ENCODE measurements at places on chromosomes 11 and 22.

DNA sequence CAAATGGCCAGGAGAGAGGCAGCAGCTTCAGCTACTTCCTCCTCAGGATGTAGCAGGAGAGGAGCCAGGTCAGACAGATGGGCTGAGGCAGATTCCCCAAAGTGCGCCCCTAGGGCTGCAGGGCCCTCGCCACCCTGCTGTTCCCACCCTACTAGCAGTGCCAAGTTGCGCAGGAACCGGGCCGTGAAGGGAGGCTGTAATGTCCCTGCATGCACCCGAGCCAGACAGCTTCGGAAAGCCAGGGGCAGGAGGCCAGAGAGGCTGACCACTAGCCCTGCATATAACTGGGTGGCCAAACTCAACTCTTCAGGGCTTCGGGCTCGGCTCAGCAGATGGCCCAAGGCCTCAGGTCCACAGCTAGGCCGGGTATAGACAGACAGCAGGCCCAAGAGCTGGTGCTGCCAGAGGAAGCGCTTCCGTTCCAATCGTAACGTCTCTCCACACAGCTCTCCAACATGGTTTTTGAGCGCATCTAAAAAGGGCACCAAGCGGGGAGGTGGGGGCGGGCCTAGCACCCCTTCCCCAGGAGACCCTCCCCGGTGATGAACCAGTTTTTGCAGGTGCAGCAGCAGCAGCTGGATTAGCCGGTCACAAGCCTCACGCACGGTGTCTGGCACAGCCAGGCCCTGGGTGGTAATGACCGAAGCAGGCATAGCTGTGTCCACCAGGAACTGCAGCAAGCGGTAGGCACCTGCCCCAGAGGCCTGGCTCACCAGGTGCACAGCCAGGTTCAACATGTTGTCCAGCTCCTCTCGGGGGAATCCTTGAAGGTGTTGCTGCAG, 2.0 kb upstream of the GANAB start:
- DNase-seq, result no peak

- DNase-seq, result peak; percentile 18
These were observed 131.2 kb downstream of the BUD13 start for GRCh38 chr11:116641561-116642045.

GRCh38 chr11:62539238-62539925, 7.2 kb downstream of the AHNAK start:
- peak; percentile 89 for DNase-seq

DNA sequence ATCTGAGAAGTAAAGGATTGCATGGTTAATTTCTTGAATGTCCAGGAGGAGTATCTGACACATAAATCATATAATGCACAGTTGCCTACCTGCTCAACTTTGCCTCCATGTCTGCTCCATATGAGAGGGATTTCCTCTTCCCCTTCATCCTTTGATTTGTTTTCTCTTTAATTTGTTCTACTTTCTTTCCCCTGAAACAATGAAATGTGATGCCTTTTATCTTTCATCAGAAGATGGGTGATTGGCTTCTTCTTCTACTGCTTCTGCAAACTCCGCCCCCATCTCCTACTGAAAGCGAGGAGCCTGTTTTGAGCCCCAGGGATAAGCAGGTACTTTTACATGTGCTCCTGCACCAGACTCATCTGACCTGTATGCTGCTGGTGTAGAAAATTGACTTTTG, 9.9 kb upstream of the ETS1 start:
- no peak for DNase-seq

- DNase-seq, result no peak
These were observed 22.4 kb upstream of the SLC29A2 start for GRCh38 chr11:66393954-66394353.

GRCh38 chr11:94297985-94298576, 6.3 kb upstream of the IZUMO1R start:
- no peak for DNase-seq

- DNase-seq, result no peak
These were observed 953 bp upstream of the LRP5 start for GRCh38 chr11:68311160-68312116.

DNA sequence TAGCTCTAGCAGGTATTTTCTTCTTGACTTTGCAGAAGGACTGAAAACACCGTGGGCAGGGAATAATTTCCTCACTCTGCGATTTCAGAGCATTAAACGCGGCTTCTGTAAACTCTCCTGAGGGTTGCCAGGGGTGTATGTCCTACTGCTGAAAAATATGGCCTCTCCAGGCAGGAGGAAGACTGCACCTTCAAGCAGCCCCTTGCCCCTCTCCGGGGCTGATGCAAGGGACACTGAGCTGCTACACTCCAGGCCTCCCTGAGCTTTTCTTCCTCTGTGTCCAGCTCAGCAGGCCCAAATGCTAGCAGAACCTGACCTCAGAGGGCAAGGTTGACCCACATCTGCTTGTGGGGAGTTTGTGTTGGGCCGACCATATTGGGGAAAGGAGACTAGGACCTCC, 2.2 kb downstream of the CD6 start:
- DNase-seq, result no peak

GRCh38 chr11:32255841-32256240, 165.0 kb downstream of the RCN1 start:
- no peak for DNase-seq

DNA sequence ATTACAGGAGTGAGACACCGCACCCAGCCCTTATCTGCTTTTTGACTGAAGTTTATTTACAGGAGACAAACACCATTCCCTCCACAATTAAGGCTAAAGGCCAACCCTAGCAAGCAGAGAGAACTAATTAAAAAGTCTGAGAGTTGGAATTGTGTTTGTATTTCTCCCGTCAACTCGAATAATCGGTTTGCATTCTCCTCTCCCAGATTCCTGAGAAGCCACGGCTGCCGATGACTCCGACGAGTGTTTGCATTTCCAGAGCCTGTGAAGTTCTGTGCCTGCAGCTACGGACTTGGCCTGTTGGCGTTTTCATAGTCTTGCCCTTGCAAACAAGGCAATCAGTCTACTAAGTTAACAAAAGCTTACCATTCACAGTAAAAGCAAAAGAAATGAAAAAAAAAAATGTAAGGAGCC, 73.2 kb upstream of the NUP50 start:
- DNase-seq, result peak; percentile 24

- no peak for DNase-seq
These were observed 22.2 kb downstream of the BLID start for GRCh38 chr11:122093731-122094275.

DNA sequence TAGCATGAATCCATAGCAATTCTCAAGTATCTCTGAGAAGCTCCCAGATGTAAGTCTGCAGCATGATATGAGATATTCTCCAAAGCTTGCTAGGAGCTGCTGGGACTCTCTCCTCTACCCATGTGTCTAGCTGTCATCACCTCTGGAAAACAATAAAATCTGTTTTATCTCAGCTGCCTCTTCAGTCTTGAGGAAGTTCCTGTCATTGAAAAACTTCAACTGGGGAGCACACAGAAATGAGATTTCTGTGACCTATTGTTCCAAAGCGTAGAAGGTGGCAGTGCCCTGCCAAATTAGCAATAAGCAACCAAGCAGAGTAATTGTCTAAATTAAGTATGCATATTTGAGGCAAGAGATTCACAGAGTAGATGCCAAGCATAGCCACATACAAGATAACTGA, 1380.6 kb upstream of the RAG2 start:
- no peak for DNase-seq

- DNase-seq, result no peak
These were observed 7.0 kb upstream of the MPPED1 start for GRCh38 chr22:43404673-43405385.

- DNase-seq, result no peak
These were observed 4.8 kb downstream of the DSCAML1 start for GRCh38 chr11:117792241-117792640.

DNA sequence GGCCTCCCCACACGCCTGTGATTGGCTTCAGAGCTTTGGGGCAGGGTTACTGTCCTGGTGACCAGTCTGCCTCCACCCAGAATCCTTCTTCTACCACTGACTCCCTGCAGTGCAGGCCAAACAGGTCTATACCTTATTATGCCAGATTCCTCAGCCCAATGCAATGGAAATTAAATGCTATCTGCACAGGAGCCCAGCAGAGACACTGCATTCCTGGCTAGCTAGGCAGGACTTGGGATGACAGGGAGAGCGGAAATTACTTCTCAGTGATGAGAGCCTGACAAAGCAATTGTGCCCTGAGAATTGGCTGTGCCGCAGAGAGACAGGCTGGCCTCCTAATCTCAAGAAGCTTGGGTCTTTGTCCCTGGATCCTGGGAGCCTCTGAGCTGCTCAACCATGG, 143.8 kb upstream of the NCAM1 start:
- no peak for DNase-seq

DNA sequence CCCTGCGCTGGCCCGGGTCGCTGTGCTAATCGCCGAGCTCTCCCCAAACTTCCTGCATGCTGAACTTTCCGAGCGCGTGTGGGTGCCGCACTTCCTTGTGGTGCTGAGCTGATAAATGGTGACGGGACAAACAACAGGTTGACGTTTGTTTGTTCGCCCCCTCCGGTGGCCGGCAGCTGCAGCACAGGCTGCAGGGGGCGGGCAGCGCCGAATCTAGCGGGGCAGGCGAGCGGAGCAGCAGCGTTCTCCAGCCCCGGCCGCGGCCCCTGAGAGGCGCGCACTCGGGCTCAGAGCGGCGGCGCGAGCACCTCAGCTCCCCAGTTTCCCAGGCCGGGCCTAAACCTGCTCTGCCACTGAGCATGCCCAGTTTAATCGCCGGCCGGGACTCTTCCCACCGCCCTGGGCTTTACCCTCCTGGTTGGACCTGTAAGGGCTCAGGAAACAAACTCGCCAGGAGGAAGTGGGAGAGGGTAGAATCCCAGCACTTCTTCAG, at the start of gene PDGFD:
PDGFD (minus strand) TSS at position 120 of the 493 bp plus-strand sequence.
- DNase-seq, result peak; percentile 41

DNA sequence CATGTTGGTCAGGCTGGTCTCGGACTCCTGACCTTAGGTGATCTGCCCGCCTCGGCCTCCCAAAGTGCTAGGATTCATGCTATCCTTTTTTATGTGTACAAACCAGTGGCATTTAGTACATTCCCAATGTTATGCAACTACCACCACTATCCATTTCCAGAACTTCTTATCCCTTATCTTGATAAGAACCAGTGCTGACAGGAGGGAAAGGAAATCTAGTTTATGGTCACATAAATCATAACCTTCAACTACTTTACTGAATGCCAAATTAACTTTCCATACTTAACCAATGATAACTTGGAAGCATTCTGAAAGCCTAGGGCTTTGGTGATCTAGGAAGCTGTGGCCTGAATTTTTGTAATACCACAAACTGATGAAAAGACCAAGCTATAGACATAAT, 170.4 kb downstream of the SWAP70 start:
- no peak for DNase-seq

GRCh38 chr11:70424765-70425344, 26.5 kb downstream of the CTTN start:
- no peak for DNase-seq

GRCh38 chr11:64146036-64146955, 19.6 kb downstream of the MACROD1 start:
- peak; percentile 59 for DNase-seq

- peak; percentile 71 for DNase-seq
These were observed 10.1 kb downstream of the COA4 start for GRCh38 chr11:73866586-73866996.

- DNase-seq, result no peak
These were observed 42.7 kb downstream of the GDPD5 start for GRCh38 chr11:75482931-75483469.

DNA sequence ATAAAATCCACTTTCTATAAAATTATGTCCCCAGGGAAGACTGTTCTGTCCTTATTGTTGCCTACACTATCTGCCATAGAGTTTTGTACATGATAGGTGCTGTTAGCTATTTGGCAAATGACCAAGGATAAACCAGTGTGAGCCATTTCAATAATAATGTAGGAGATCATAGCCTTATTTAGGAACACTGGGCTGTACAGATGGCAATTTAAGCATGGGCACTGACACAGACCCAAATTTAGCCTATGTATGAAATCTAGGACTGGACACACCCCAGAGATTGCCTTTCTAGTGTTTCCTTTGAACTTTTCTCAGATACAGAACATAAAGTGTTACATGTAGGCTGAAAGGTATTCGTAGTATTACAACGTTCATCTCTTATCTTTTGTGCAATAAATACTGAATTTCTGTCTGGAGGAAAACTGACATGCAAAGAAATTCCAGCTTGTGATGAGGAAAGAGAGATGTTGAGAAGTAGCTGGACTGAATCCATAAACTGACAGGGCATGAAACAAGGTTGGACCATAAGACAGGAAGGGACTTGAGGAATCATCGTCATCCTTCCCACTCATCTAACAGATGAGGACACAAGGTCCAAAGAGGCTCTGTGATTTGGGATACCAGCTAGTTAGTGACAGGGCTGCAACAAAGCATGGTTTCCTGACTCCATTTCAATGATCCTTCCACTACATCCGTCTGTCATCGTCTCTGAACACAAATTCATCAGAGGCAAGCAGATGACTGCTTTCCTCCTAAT, 60.3 kb downstream of the TMPRSS5 start:
- DNase-seq, result no peak

GRCh38 chr11:110606415-110606814, 105.8 kb downstream of the ARHGAP20 start:
- no peak for DNase-seq

- DNase-seq, result no peak
These were observed 226.0 kb downstream of the MIAT start for GRCh38 chr22:26883393-26883792.

- peak; percentile 53 for DNase-seq
These were observed 11.7 kb downstream of the CERK start for GRCh38 chr22:46726066-46726985.

GRCh38 chr11:130472434-130472961, 24.1 kb downstream of the ADAMTS15 start:
- DNase-seq, result no peak

GRCh38 chr11:70574725-70575347, 176.5 kb downstream of the CTTN start:
- no peak for DNase-seq

DNA sequence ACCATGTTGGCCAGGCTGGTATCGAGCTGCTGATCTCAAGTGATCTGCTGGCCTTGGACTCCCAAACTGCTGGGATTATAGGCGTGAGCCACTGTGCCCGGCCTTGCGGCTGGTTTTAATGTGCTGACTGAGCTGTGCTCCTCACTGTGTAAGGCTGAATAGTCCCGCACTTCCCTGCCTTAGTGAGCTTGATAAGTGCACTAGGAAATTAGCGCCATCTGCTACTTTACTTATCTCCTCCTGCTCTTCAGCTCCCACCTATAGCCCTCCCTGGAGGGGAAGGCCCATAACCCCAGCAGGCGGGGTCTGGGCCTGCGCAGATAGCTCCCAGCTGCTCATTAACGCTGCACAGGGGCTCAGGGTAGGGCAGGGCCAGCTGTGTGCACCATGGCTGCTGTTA, 49.4 kb downstream of the CLMP start:
- DNase-seq, result no peak

GRCh38 chr11:95461858-95462257, 230.9 kb upstream of the SESN3 start:
- DNase-seq, result no peak

All from AG08395 (cell line).